ENCODE measurements at places on chromosomes 1 and 21.

- no peak for ATAC-seq
Observed at GRCh38 chr21:18602711-18603110, 199.1 kb upstream of the TMPRSS15 start.

DNA sequence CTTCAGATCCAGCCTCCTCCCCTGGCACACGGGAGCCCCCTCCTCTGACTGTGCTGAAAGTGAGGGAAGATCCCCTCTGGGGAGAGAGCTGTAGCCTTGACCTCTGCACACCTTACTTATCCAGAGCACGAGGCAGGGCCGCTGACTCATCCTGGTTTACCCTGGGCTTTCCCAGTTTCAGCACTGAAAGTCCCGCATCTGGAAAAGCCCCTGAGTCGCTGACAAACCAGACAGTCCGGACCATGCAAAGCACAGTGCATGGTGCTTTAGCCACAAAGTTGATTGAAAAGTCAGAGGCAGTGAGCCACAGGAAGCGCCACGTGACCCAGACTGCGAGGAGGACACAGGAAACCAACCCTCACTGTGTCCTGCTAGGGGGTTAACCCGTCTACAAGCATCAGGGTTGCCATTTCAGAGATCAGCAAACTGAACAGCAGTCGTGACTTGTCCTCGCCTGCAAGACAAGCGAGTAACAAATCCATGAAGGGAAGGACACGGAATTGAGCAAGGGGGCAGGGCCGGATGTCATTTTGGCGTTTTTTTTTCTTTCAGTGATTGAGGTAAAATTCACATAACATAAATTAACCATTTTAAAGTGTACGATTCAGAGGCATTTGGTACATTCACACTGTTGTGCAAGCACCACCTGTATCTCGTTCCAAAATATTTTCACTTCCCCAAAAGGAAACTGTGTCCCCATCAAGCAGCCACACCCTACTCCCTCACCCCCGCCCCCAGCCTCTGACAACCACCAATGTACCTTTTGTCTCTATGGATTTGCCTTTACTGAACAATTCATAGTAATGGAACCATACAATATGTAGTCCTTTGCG lies 19.9 kb upstream of the IFNGR2 start:
- peak; percentile 85 for ATAC-seq

GRCh38 chr1:1124786-1125642 lies 9.1 kb upstream of the C1orf159 start:
- no peak for ATAC-seq

GRCh38 chr1:15062479-15063099 lies 91.0 kb upstream of the TMEM51 start:
- no peak for ATAC-seq

DNA sequence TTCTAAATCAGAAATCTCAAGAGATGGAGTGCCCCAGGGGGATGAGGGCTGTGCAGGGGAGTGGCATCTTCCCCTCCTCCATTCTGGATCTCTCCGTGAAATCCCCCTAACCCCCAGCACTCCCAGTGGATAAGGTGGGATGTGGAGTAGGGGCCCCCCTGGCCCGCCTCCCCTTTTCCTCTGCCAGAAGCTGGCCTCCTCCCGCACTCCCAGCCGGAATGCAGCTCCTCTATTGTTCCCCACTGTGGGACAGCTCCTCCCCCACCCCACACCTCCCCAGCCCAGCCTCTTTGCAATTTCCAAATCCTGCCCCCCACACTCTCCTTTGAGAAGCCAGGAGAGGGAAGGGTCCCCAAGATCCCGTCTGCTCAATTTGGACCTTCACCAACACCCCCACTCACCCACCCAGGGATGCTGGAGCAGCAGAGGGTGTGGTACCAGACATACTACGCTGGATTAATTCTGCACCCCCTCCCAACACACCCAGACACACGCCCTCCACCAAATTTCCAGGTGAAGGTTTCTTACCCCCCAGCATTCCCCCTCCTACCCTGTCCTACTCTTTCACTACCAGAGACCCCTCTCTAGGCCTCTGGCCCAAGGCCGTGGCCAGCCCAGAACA lies 1.9 kb downstream of the MEX3A start:
- ATAC-seq = no peak

DNA sequence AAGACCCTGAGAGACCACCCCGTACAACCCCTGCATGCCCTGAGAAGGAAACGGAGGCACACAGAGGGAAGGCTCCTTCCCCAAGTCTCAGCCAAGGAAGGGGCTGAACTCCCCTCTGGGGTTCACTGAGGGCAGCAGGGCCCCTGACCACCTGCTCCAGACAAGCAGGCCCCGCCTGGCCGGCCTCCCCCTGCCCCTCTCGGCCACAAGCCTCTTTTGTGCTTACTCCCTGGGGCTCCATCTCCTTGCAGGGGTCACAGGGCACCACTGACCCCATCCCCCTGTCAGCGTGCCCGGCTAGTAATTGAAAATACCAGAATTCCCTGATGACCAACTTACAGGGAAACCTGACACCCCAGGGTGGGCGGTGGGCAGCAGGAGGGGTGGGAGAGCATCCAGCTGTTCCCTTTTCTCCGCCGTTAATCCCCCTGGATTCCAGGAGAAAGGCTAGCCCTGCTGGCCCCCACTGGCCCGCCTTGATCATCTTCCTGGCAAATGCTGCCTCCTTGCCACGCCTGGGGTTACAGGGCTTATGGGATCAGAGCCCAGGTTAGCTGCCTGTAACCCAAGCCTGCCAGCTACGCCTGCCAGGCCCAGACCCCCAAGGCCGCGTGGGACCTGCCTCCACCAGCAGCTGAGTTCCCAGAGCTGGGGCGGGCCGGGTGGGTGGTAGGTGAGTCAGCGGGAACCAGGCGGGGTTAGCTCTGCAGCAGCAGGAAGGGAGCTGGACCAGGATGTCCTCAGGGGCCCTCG lies 96.1 kb downstream of the LACTBL1 start:
- ATAC-seq = peak; percentile 45

GRCh38 chr1:155051777-155052398 lies 772 bp downstream of the ADAM15 start:
- ATAC-seq = peak; percentile 10

- ATAC-seq = no peak
Observed at GRCh38 chr1:98342566-98342965, 319.0 kb upstream of the SNX7 start.

DNA sequence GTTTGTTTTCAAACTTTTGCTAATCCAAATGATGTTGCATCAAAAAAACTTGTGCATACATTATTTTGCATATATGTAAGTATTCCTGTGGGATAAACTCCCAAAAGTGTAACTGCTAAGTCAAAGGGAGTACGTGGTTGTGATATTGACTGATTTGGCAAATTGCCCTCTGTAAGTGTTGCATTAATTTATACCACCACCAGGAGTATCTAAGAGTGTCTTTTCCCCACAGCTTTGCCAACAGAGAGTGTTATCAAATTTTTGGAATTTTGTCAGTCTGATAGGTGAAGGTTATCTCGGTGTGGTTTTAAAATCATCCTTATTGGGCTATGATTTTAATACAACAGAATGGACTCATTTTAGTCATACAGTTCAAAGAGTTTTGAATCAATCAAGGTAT lies 30.1 kb upstream of the PARP1 start:
- ATAC-seq = no peak

- peak; percentile 8 for ATAC-seq
Observed at GRCh38 chr1:25194572-25195020, 37.7 kb downstream of the SYF2 start.

DNA sequence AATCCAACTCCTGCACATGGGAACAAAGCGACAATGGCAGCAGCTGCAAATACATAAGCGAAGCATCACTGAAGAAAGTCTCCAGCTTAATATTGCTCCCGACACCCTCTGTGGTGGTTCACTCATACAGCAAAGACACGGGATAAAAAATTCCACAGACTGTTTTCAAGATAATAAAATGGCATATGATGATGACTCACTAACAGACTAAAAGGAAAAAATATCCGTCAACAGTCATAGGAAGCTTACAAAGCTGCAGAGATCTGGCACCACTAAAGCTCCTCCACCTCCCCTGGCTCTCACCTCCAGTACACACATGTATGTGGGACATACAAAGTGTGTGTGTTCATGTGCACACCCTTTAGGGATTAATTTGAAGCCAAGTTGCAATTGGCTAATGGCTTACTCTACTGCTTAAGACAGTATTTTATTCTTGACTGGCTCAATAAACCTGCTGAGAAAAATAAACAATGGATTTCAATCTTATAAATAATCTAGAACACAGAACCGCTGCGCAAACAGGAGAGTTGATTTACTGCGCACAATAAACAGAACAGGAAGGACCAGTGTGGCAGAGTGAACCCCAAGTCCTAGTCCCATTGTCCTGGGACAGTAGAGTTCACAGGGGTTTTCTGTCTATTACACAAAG lies 94.4 kb downstream of the SLC45A1 start:
- ATAC-seq = peak; percentile 42

DNA sequence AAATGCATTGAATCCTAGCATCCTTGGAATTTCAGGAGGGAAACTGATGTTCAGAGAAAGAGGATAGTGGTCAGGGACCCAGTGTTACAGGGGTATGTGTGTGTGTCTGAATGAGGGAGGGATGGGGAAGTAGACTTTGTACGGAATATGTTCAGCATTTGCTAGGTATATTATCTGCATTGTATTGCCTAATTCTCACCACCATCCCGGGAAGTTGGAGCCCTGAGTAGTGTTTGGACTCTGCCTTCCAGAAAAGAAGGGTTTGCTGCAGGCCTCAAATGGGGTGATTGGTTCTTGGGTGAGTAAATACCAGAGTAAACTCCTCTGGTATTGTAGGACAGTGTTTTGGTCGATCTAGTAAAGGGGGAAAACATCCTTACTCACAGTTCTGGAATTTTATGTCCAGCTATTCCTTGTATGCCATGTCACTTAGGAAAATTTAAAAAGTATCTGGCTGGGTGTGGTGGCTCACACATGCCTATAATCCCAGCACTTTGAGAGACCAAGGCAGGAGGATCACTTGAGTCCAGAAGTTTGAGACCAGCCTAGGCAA lies 7.1 kb upstream of the ZNF496 start:
- no peak for ATAC-seq

- ATAC-seq = peak; percentile 8
Observed at GRCh38 chr21:25733859-25734653, 648 bp downstream of the ATP5PF start.

DNA sequence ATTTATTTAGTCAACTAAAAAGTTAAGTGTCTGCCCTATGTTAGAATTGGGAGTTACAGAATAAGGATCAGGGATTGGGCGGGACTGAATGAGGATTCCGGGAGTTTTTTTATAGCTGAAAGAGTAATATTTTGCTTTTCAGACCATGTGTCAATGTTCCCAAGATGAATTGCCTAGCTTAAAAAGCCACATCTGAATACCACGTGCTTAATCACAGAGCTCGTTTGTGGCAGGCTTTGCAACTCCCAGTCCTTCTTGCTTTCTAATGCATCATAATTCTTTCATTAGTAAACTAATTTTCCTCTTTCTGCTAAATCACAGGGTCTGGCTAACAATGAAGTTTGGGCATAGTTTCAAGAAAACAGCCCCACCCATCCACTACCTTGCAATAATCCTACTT lies 4.2 kb upstream of the BCL10 start:
- no peak for ATAC-seq

DNA sequence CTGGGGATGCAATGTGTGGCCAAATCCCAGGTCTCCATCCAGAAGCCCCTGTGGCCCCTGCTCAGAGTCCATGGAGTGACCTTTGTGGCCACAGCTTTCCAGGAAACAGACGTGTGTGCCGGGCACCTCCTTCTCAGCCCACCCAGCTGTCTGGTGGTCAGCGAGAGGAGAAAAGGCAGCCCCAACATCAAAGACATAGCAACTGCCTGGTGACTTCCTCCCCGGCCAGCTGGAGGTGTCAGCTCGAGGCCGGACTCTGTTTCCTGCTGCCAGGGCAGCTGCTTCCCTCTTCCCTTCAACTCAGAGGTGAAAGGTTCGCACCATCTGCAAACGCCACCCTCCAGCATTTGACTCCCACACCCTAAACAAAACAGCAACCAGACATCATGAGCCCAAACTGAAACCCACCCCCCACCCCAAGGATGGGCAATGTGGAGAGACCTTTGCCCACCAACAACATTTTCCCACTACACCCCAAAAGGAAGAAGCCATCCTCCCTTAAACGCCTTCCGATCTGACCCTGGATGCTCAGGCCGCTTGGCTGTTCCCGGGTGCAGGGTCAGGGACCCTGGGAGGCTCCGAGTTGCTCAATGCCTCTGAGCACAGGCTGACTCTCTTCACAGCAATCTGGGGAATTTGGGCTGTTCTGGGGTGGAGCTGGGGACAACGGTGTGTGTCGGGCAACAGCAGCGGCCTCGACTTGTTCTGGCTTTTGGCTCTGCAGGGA lies 162.3 kb downstream of the PSMG1 start:
- ATAC-seq = peak; percentile 48

DNA sequence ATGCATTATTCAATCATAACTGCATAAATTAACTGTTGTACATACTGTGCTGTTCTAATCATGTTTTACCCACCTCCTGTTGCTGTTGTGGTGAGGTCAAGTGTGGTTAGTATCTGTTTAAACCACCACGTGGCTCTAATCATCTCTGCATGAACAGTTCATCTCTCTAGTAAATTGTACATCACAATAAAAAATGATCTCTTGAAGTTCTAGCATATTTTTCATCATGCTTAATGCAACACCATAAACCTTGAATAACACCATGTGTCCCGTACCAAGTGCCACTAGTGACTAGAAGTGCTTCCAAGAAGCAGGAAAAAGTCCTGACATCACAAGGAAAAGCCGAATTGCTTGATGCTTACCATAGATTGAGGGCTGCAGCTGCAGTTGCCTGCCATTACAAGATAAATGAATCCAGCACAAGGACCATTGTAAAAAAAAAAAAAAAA lies 51.7 kb downstream of the SNRPE start:
- ATAC-seq = no peak

GRCh38 chr1:58852731-58853485 lies 69.1 kb upstream of the JUN start:
- ATAC-seq = no peak

DNA sequence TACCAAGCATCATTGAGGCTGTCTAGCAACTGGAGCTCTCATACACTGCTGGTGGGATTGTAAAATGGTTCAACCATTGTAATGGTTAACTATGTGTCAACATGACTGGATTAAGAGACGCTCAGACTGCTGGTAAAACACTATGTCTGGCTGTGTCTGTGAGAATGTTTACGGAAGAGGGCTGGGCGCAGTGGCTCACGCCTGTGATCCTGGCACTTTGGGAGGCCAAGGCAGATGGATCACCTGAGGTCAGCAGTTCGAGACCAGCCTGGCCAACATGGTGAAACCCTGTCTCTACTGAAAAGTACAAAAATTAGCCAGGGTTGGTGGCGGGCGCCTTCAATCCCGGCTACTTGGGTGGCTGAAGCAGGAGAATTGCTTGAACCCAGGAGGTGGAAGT lies 4.8 kb upstream of the FCRLA start:
- no peak for ATAC-seq

DNA sequence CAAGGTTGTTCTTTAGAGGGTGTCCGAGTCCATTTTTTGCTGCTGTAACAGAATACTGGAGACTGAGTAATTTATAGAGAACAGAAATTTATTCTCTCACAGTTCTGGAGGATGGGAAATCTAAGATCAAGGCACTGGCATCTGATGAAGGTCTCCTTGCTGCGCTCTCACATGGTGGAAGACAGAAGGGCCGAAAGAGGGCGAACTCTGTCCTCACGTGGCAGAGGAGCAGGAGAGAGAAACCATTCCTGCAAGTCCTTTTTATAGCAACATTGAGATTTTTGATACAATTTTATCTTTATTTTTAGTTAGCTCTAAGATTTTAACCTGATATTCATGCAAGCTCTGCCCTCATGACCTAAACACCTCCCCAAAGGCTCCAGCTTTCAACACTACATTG lies 48.3 kb downstream of the ATG4C start:
- ATAC-seq = no peak

- no peak for ATAC-seq
Observed at GRCh38 chr21:27582246-27582947, 615.5 kb upstream of the ADAMTS5 start.

GRCh38 chr21:32206631-32207405 lies 72.0 kb downstream of the MIS18A start:
- no peak for ATAC-seq
